Hematopoietic multipotent progenitor cell treated with erythropoietin and hydrocortisone succinate and interleukin-3 and kit ligand, for 17 days (in vitro differentiated cells): ENCODE measurements at places on chromosomes 2 and 18.

DNA sequence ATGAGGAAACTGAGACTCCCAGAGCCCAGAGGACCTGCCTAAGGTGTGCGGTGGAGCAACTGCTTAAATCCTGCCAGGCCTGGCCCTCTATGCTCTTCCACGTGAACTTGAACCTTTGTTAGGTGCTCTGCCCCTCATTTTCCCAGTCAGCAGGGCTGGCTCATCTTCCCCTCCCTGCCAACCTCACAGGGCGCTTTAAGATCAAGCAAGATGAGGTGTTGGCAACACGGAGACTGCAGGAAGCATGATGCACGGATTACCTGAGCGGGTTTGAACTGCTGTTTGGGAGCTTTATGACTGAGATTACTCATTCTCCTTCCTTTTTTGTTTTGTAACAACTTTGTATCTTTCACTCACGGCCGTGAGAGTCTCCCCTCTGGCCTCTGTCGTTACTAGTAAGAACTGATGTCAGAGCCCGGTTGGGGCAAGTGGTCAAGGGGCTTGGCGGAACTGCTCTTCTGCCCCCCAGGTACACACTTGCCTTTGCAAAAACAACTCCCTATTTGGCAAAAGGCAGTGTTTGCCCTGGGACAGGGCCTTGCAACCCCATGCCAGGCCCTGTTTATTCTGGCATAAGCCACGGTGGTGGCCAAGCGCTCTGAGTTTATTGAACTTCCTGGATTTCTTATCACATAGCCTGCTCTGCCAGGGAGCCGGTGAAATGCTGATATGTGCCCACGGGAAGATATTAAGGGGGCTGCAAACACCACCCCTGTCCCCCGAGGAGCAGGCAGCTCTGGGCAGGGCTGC is 127.8 kb downstream of the INHBB start:
- DNase-seq = no peak

DNA sequence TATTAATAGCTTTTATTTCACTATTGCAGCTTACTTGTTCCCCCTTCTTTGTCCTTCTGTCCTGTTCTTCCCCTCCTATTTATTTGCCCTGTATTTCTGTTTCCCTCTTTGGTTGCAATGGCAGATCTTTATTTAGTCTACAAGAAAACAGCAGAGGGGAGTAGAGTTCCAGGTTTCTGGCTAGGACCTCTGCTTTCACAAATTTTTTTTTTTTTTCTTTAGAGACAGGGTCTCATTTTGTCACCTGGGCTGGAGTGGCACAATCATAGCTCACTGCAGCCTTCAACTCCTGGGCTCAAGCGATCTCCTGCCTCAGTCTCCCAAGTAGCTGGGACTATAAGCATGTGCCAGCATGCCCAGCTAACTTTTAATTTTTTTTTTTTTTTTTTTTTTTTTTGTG is 188.1 kb upstream of the SPRED2 start:
- DNase-seq = no peak

- DNase-seq = no peak
Observed at GRCh38 chr18:61888622-61889021, 4.2 kb downstream of the RNF152 start.

- no peak for DNase-seq
Observed at GRCh38 chr2:135998879-135999278, 13.5 kb upstream of the DARS1 start.

DNA sequence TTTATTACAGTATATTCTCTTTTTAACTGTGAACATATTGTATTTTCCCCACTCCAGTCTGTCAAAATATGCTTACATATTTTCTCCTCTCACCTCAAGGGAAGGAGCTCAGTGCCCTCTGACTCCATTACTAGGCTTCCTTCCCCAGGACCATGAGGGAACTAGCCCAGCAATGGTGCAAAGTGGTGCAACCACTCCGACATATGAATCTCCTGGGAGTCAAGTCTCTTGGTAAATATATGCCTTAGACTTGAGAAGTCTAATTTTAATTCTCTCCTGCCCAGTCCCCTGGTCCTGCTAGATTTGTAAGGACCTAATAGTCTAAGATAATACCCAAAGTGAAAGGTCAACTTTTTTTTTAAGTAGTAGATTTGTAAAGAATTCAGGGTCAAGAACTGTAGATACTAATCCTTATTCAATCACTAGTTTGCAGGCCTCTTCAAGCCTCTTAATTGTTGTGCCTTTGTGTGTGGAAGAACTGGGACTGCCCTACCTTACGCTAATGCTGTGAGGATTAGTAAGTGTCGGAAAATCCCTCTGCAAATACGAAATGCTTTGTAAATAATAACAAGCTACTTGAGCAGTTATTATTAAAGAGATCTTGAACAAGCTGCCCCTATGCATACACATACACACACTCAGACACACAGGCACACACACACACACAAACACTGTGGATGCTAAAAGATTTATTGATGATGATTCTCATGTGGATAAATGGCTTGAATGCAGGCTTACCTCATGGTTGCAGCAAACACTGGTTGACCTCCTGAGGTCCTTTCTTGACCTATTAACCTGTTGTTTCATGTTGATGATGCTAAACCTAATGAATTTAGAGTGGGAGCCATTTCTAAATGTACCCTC is 251.2 kb upstream of the PARD3B start:
- DNase-seq = no peak

DNA sequence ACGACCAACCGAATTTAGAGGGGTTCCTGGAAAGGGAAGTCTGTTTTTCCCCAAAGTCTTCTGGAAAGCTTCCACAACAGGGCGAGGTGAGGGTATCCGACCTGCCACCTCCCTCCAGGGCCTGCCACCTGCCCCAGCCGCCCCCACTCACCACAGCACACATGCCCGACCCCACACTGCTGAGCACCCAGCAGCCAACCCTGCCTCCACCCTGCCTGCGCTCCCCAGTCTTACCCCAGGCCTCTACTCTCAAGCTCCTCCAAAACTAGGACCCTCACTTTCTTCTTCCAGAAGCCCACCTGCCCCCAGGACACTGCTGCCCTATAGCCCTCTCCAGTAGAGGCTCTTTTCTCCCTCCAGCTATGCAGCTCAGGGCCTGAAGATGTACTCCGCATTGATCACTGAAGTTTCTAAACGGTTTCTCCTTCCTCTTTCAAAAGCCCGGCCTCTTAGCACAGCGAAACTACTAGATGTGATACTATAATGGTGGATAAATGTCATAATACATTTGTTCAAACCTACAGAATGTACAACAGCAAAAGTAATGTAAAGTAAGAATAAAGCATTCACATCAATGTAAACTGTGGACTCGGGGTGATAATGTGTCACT is 128.8 kb upstream of the SLC1A4 start:
- no peak for DNase-seq

DNA sequence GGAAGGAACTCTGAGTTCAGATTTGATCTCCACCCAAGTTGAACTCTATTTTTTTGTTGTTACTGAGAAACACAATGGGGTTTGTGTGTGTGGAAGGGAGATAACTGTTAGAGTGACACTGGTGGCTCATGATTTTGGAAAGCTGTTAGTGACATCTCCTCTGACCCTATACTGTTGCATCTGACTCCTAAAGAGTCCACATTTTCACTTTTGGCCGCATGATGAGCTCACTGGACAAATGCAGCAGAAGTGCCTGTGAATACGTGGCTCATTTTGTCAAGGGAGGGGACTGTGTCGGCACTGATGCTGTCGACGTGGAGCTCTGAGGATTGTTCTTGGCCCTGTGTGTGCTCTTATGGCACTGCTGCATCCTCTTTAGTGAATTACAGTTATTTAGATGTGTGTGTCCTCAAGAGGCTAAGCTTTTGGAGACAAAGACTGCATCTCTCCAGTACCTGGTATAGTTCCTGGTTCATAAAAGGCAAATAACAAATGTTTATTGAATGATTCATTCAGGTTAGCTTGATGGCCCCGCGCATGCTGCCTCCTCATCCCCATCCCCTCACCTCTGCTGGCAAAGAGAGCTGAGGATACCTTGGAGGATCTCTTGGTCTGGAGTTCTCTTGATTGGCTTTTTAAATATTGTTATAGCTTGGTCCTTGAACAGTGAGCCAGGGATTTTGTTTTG is 135.4 kb downstream of the PHLPP1 start:
- DNase-seq = no peak

DNA sequence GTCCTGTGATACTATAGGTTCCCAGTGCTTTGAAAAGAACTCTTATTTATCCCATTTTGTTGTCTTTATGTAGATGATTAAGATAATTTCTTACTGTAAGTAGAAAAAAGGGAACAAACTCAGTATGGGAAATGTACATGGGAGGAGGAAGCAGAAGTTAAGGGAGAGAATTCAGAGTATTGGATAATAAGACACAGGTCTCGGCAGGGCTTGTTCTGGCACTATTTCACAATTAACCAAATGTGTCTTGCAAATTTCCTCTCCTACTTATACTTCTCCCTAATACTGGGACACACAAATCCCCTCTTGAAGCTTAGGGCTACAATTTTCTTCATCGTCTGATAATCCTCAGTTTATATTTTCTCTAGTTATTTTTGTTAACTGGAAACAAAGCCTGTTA is 744.0 kb downstream of the ADCYAP1 start:
- no peak for DNase-seq

DNA sequence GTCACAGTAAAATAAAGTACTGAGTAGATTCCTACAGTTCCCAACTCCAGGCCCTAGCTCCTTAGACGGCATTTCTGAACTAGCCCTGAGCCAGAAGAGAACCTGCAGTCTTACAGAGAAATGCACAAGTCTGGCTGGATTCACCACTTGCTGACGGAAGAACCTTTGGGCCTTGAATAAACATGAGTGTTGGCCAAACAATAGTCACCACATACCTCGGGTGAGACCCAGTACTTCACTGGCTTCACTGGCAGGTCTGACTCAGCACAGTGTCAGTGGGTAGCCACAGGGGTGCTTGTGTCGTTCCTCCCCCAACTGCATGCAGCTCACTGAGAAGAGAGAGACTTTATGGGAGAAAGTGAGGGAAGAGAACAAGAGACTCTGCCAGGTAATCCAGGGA is 88.9 kb downstream of the TMEM185B start:
- DNase-seq = no peak

- DNase-seq = no peak
Observed at GRCh38 chr2:46692316-46692715, 213.0 kb downstream of the TMEM247 start.

DNA sequence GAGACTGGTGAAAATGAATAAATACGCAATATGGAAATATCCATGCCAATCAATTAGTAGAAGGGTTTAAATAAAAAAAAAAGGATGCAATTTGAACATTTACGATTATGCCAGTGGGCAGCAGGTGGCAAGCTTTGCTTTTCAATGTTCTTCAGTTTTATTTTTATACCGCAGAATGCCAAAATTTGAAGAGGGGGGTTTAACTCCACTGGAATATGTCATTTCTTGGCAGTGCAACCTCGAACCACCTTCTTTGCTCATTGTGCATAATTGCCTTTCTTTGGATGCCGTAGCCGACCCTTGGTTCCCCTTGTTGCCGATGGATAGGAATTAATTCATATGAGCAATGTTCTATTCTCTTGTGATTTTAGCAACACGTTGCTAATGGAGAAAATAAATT is 88.0 kb downstream of the LTBP1 start:
- DNase-seq = peak; percentile 19

GRCh38 chr2:151953467-151953866 is 125.2 kb upstream of the ARL5A start:
- DNase-seq = no peak

GRCh38 chr2:28484835-28485234 is 11.0 kb upstream of the PLB1 start:
- DNase-seq = no peak

DNA sequence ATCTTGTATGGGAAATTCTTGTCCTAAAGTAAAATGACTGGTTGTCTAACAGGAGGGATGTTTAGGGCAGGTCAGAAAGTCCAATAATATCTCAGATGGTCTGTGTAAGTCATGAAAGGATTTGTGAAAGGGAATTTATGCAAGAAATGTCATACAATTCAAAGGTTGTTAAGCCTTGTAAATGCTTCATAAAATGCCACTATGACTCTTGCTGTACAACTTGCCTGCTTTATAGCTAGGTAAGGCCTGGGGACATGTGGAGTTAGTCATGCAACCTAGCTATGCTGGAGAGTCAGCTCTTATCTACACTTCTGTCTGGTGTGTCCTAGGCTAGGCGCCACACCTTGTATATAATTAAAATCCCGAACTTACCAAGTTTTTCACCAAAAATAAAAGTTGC is 36.9 kb upstream of the VWA3B start:
- DNase-seq = no peak

- DNase-seq = no peak
Observed at GRCh38 chr2:67032076-67032475, 365.1 kb upstream of the ETAA1 start.

DNA sequence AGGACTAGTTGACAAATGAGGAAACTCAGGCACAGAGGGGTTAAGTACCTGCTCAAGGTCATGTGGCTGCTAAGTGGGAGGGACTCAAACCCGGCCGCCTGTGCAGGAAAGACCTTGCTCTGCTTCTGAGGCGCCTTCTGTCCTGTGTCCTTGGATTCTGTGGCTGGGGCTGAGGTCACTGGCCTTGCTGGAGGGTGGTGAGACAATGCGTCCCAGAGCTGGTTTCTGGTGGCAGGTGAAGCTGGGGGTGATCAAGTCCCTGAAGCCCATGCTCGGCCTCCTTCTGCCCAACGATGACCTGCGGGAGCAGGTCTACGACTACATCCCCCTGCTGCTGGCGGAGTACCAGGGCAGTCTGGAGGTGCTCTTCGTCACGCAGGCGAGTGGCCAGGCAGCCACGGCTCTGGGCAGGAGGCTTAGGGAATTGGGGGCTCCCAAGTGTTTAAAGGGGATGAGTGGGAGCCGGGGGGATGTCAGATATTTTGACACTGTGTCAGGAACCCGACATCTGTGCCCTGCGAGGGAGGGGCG is 16.1 kb downstream of the MROH2A start:
- no peak for DNase-seq

DNA sequence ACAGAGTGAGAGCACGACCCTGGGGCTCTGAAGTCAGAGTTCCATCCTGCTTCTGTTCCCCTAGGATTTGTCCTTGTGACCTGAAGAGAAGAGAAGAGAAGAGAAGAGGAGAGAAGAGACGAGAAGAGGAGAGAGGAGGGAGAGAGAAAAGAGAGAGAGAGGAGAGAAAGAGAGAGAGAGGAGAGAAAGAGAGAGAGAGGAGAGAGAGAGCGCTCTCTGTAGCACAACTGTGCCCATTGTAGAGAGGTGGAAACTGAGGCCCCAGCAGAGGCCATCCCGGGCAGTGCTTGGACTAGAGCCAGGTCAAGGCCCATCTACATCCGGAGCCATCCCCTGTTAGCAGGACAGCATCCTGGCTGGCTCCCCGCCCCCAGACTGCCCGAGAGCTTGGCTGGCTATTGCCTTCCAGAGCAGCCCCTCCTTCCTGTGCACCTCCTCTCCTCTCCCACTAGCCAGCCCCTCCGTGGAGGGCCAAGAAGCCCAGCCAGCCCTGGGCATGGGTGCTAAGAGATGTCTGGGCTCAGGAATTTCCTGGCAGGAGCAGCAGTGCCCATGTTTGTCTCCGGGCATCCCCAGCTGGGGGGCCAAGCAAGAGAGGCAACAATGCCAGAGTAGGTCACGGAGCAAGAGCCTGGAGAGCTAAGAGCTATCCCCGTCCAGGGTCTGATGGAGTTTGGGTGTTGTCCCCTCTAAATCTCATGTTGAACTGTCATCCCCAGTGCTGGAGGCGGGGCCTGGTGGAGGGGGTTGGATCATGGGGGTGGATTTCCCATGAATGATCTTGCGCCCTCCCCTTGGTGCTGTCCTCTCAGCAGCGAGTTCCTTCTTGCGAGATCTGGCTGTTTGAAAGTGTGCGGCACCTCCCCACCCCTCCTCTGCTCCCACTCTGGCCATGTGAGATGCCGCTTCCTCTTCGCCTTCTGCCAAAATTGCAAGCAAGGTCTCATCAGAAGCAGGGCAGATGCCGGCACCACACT is 18.2 kb upstream of the GPR55 start:
- no peak for DNase-seq

- no peak for DNase-seq
Observed at GRCh38 chr2:12196495-12196894, 450.1 kb downstream of the LPIN1 start.

GRCh38 chr18:10164271-10165071 is 250.7 kb downstream of the VAPA start:
- no peak for DNase-seq
